ENCODE measurements at places on chromosomes 4 and X.

DNA sequence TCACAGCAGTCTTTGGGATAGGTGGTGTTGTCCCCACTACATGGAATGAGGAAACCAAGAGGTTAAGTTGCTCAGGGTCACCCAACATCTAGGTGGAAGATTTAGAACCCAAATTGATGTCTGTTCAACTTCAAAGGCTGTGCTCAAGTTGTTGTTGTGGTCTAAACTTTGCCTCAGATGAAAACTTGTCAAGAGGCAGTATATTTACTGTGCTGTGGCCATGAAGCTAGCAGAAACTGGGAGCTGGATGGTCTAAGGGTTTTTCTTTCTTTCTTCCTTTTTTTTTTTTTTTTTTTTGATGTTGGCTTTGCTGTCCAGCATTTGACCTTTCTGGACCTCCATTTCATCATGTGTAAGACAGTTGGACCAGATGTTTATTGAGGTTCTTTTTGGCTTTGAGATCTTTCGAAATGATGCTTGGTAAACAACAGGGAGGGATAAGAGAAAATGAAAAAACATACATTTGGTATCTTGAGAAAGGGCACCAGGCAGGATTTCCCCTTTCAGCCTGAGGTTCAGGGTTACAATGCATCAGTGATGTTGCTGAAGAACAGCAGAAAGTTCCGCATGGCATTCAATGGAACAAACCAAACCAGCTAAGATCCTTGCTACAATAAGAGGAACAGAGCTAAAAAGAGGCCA, 166.2 kb upstream of the RPS6KA3 start:
- no peak for DNase-seq

- no peak for DNase-seq
Measured at GRCh38 chrX:119231936-119232445, 4.1 kb upstream of the PGRMC1 start.

GRCh38 chr4:107625391-107625902, 94.6 kb downstream of the PAPSS1 start:
- no peak for DNase-seq

DNA sequence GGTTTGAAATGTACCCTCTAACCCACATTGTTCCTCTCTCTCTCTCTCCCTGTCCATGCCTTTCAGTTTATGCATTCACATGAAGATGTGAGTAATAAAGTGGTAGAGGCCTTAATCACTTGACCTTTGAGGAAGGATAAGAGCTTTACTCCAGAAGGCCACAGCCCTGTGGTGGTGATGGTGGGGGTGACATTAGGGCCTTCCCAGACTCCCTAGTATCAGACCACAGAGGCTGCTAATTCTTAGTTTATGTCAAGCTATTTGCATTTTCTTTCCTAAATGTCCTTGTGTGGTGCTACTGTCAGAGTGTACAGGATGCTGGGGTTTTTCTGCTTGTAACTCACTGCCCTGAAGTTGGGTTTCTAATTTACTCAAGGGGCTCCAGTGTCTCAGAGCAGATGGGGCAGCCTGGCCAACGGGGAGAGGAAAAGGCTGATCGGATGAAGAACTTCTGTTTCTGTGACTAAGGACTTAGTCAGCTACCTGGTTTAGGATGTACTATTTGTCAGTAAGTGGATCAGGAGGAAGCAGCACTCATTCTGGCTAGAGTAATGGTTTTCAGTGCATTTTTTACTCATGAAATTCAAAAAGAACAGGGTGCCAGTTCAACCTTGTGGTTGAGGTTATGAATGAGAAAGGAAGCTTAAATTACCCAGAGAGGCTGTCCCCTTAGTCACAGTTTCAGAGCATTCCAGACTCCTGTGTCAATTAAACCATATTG, 509.6 kb upstream of the DIPK2B start:
- peak; percentile 95 for DNase-seq

Data from renal cortical epithelial cell (primary cell).